Stimulated activated CD4-positive, alpha-beta T cell treated with anti-CD3 and anti-CD28 coated beads, Interleukin-12 subunit alpha, Interleukin-12 subunit beta, amount 100 ng/mL, for 24 hours (primary cell): ENCODE measurements at places on chromosomes 4 and X.

DNA sequence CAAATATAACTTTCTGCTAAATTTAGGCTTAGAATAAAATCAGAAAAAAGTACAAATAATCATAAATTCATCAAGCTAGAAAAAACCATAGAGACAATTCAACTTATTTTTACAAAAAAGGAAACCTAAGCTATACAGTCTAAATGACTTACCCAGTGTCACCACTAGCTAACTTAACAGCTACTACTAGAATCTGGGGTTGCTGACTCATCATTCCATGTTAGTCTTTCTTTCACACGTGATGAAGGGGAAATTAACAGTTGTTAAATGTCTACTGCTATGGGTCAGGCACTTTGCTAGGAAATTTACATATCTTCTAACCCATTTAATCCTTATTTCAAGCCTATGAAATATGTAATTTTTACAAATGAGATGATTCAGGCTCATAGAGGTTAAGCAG, 349.3 kb upstream of the GALNT7 start:
- DNase-seq = no peak

- DNase-seq = no peak
Observed at GRCh38 chr4:121653986-121654385, 42.8 kb downstream of the ANXA5 start.

- DNase-seq = no peak
Observed at GRCh38 chrX:96170626-96171025, 514.0 kb upstream of the DIAPH2 start.

DNA sequence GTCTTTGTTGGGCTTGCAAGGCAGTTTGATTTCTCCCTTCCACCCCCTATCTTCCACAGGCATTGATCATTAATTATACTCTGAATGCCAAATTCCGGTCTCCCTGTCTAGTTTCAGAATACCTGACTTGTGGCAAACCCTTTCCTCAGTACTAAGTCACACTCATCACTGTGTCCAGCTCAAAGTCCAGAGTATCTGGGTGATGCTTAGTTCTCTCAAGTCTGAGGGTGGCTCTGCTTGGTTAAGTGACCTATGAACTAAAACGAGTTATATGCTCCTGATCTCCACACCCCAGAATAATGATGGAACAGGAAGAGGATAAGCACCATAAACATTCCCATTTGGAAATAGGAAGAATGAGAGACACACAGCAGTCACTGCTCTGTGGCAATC, 6.5 kb downstream of the SMIM9 start:
- DNase-seq = no peak

DNA sequence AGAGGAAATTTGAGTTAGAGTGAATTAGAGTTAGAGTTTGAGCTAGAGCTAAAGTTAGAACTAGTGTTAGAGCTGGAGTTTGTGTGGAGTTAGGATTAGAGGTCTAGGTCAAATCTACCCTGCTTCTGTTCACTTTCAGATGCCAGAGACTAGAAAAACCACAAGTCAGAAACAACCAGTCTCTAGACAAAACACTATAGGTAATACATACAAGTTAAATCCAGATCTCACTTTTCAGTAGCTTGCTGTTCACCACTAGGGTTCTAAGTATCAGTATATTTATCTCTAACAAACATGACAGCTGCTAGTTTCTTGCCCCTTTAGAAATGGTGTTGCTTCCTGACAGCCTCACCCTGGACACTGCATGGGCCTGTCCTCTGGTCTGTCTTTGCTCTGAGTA, 300.7 kb downstream of the ARAP2 start:
- DNase-seq = no peak

DNA sequence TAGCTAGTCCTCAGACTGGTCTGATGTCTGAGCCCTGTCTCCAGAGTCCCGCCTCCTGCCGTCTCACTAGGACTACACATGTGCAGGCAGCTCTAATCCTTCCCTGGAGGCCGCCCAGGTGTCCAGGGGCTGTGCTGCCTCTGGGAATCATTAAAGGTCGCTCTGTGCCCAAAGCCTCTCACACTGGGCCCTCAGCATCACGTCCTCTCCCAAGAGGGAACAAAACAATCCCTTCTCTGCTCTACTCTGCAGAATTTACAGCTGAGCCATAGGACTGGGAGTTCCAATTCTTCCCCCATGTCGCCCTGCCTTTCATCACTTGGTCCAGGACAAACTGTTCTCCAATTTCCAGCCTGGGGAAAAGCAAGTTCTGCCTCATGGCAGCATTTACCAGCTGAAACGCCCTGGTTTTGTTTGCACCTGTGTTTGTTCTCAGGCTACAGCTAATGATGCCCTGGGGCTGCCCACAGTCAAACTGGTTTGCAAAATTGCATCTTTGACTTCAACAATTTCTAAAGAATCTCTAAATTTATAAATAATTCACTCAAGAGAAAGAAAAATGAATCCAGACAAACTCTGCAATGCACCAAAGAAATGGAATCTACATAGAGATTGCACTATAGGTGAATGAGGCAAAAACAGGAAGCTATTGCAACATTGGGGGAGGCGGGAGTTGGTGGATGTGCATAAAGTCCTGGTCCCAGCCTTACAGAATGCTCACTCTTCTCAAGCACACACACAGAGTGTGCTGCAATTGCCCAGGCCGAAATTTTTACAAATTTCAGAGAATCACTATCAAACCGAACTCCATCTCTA, 7.2 kb upstream of the MRFAP1 start:
- no peak for DNase-seq

DNA sequence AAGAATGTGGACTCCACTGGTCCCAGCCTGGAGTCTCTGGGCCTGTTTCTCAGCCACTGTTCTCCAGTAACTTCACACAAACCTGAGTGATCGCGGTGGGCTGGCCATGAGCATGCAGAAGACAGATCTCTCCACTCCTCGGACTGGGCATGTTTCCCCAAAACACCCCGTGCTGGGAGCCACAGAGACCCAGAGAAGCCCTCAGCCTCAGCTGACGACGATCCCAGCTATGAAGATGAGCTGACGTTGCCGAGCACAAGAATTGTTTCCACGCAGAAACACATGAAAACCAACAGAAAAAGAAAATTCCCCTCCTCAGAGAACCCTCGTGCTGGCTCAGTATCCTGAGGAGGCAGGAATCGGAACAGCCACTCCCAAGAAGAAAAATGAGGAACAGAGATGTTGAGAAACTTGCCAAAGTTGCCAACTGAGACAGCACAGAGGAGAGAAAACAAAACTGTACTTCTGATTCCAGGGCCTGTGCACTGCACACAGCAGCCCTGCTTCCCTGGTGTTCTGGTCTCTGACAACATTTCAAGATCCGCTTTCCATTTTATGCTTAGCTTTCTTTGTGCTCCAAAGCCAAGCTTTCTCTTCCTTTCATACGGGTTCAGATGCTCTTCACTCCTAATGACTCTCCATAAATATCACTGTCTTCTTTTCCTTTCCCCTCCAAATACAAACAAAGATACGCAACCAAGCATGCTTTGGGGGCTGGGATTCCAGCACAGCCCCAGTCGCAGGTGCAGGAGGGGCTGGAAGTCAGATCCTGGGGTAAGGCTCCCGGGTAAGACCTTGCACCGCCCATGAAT, 81.4 kb downstream of the IRF2 start:
- no peak for DNase-seq

DNA sequence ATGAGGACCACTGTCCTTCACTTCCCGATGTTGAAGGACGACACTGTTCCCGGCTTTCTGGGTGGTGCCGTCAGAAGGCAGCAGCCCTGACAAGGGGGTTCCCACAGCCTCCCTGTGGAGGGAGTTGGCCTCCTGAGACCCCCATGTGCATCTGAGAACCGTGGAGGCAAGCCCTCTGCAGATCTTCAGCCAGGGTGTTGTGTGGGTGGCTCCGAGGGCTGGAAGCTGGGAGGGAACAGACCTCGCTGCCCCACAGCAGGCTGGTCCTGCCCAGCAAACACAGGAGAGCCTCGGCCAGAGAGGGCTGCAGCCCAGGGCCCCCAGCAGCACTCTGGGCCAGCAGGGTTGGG, 16.2 kb downstream of the DGKQ start:
- no peak for DNase-seq

- no peak for DNase-seq
Observed at GRCh38 chr4:147078362-147078761, 132.7 kb upstream of the TTC29 start.

DNA sequence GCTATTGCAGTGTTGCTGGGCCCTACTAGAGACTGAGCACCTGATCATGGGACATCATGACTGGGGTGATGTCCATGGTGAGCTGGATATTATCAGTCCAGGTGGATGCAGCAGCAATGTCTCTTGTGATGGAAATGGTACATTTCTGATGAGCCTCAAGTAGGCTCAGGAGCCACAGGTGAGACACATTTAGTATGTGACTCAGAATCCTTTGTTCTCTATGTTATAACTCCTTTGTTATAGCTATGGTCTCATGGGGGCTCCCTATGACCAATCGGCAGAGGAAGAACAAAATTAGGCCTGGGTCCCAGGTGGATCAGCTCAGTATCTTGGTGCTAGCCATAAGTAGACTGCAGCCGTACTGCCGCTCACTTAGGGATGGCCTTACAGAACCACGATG, 107.9 kb upstream of the FAT1 start:
- DNase-seq = no peak

- no peak for DNase-seq
Observed at GRCh38 chr4:19947349-19947748, 304.4 kb upstream of the SLIT2 start.

- no peak for DNase-seq
Observed at GRCh38 chrX:29422034-29422433, 793.3 kb upstream of the MAGEB2 start.

DNA sequence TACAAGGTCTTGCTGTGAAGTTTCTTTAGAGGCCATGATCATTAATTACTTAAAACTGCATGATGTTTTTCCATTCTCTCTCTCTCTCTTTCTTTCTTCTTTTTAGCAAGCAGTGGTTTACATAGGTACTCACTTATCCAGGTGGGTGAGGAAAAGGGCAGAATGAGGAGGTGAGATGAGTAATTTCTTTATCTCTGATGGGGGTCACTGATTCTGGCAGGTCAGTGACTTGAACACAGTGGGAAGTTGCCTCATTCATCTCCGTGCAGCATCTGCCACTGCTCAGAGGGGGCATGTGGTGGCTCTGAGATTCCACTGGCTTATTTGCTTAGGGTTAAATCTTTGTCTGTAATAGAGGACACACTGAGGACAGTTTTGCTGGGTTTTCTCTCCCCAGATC, 62.6 kb downstream of the FAM114A1 start:
- DNase-seq = no peak
